ENCODE measurements at places on chromosomes 2 and 18.
A peak's percentile ranks its signal among the peaks of the same experiment; 100 is the strongest.

- DNase-seq, result no peak
These were observed 4.4 kb downstream of the XRCC5 start for GRCh38 chr2:216113572-216113971.

GRCh38 chr18:2869207-2869606 is 22.4 kb downstream of the EMILIN2 start:
- DNase-seq, result no peak

- DNase-seq, result no peak
These were observed 38.4 kb upstream of the DTNB start for GRCh38 chr2:25711675-25712354.

- peak; percentile 27 for DNase-seq
These were observed 83.0 kb downstream of the LPIN1 start for GRCh38 chr2:11829324-11829946.

GRCh38 chr2:31696068-31696467 is 115.3 kb upstream of the SRD5A2 start:
- no peak for DNase-seq

GRCh38 chr2:191117341-191117740 is 33.5 kb downstream of the STAT4 start:
- DNase-seq, result no peak

DNA sequence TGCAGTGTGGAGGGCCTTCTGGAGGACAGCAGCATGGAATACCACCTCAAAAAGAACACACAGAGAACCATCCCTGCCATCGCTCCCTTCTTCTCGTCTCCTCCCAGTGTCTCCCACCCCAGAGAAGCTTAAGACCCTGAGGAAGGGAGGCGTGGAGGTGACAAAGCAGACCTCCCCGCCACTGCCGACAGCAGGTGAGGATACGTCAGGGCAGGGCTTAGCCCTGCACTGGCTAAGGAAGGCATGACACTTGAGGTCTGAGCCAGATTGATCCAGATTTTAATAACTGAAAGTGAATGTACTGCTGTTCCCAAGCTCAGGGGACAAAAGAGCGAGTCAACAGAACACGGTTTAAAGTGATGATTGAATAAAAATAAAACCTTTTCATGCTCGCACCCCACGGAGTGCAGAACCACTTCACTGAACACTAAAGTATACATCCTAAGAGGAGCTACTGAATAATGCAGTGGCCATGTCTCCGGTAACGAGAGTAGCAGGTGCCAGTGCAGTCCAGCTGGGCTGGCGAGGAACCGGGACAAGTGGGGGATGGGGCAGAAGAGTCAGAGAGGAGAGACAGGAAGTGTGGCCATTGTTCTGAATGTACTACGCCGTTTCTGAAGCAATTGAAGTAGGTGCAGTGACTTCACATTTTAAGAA is 391.0 kb downstream of the CDH2 start:
- DNase-seq, result no peak

GRCh38 chr18:45284174-45284573 is 331.1 kb upstream of the SLC14A2 start:
- no peak for DNase-seq

GRCh38 chr2:229141424-229142025 is 129.6 kb downstream of the PID1 start:
- DNase-seq, result no peak

- DNase-seq, result no peak
These were observed 140.3 kb downstream of the NDUFA10 start for GRCh38 chr2:239884875-239885274.

- DNase-seq, result no peak
These were observed 162.6 kb upstream of the CYRIA start for GRCh38 chr2:16828044-16828827.

- no peak for DNase-seq
These were observed 3.1 kb upstream of the TMEM150A start for GRCh38 chr2:85605406-85606115.

- DNase-seq, result no peak
These were observed 1093.9 kb downstream of the CBLN2 start for GRCh38 chr18:71450257-71450656.

- DNase-seq, result no peak
These were observed 49.7 kb upstream of the CD28 start for GRCh38 chr2:203656522-203657287.

- DNase-seq, result no peak
These were observed 57.3 kb upstream of the PSMD14 start for GRCh38 chr2:161250864-161251436.
